ENCODE measurements at places on chromosomes 4 and X.

GRCh38 chr4:7638489-7638888 lies 203.8 kb upstream of the PSAPL1 start:
- DNase-seq: no peak

GRCh38 chrX:2137882-2138281 lies 362.9 kb downstream of the DHRSX start:
- DNase-seq: no peak

GRCh38 chr4:128390475-128390996 lies 102.9 kb upstream of the PGRMC2 start:
- no peak for DNase-seq

GRCh38 chr4:106495476-106495875 lies 126.9 kb upstream of the GIMD1 start:
- DNase-seq: no peak

DNA sequence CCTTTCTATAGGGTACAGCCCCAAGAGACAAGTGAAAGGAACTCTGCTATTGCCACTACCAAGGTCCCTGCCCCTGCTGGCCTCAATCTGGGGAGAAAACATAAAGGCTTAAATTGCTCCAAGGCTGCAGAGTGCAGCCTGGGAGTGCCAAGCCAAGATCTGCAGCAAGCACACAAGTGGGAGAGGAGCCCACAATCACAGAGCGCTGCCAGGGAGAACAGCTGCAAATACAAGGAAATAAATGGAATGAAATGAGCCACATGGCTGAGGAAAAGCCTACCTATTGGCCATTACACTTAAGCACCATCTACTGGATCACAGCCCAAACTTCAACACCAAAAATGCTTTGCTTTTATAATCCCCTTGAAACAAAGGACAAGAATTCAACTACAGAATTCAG lies 582.4 kb downstream of the FAM133A start:
- no peak for DNase-seq

- DNase-seq: no peak
Observed at GRCh38 chrX:24264383-24264782, 49.5 kb downstream of the SUPT20HL2 start.
